ENCODE measurements at places on chromosomes 7 and 10.

DNA sequence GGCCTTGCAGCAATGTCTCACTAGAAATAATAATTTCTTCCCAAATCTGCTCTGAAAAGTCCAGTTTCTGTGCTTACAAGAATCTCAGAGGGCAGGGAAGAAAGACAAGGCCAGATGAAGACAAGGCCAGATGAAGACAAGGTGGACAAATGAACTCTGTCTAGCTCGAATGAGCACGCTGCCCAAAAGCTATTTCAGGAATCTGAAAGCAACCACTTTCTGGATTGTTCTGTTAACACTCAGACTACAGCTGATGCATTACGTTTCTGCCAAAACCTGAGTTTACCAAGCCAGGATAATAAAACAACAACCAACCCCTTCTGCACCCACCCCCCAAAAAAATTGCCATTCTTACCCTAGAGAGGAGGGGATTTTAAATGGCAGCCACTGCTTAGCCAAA, 1073.6 kb downstream of the SORCS3 start:
- no peak for DNase-seq

- no peak for DNase-seq
Measured at GRCh38 chr10:69453795-69454194, 2.5 kb downstream of the TSPAN15 start.

DNA sequence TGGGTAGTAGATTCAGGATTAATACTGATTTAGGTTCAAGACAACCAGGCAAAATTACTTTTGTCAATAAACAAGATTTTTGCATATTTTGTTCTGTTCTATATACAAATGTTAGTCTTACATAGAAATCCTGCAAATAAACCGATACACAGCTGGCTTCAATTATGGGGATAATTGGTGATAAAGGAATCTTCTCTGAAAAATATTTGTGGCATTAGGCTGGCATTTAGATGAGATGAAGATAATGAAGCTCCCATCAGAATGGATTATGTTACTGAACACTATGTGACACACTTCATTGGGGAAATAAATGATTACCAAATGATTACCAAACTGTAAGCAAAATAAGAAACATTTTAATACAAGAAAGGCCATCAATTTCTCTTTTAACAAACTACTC, 65.8 kb downstream of the NT5C2 start:
- DNase-seq = no peak

DNA sequence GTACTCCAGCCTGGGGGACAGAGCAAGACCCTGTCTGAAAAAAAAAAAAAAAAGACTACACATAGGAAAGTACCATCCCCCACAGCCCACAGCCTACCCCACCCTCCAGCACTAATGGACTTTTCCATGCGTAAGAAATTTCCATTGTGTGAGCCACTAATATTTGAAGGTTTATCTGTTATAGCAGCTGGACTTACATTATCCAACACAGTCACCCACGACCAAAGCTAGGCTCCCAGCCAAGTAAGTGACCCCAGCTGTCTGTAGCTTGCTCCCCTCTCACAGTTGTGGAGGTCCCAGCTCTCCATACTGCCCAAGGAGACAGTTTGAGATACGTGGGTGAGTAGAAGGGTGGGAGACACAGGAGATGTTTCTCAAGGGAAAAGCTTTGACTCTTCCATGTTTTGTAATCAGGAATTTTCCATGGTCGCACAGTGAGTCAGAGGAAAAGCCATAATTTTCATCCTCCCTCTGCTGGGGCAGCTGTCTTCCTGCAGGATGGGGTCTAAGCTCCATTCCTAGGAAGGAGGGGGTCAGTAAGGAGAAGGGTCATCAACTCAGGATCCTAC, 57.4 kb downstream of the CAV1 start:
- no peak for DNase-seq

DNA sequence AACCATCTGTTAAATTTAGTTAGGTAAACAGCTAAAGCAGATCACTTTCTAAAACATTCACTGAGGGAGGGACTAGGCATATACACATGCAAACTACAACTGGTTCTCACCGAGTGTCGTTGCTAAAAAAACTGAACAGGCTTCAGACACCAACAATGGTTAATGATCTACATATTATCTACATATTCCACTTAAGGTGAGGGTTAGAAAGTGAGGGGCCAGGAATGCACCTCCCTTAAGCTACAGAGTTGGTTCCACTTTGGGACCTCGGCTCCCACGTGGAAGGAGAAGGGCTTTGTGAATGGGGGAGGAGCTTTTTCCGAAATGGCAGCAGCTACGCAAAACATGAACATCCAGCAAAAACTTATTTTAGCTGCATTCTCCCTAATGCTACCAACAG, 5.8 kb downstream of the CTBP2 start:
- no peak for DNase-seq

DNA sequence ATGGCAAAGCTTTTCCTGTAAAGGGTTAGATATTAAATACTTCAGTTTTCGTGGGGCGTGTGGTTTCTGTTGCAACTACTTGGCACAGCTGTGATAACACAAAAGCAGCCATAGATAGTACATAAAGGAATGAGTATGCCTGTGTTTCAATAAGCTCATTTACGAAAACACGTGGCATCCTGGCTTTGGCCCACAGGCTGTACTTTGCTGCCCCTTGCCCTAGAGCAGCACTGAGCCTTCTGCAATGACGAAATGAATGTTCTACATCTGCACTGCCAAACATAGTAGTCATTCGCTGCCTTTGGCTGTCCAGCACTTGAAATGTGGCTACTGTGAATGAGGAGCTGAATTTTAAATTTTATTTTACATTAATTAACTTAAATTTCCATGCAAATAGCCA, 376.2 kb upstream of the TPK1 start:
- DNase-seq = no peak

- DNase-seq = peak; percentile 8
Measured at GRCh38 chr10:133441780-133442179, 12.0 kb upstream of the SCART1 start.

- DNase-seq = no peak
Measured at GRCh38 chr10:35505241-35505873, 99.8 kb upstream of the GJD4 start.

- DNase-seq = no peak
Measured at GRCh38 chr10:104284846-104285245, 15.9 kb downstream of the GSTO2 start.

DNA sequence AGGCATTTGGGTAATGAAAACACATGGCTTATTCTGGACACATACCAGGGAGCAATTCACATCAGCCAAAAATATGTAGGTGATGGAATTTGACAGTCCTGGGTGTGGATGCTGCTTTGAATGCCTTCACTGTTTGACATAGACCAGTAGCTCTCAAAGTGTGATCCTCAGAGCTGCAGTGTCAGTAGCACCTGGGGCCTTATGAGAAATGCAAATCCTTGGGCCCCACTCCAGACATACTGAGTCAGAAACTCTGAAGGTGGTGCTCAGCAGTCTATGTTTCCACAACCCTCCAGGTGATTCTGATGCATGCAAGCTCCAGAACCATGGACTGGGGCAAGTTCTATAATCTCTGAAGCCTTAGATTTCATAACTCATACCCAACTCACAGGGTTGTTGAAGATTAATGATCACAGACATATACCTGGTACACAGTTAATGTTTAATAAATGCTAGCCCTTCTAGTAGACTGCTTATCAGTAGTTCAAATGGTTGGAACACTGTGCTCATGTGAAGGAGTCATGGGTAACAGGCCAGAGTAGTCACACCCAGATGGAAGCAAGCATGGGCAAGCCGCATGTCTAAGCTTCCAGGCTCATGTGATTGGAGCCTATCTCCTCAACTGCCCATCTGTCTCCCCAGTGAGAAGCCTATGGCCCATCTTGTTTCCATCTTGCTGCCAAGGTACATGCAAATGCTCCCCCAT, 715.7 kb downstream of the GRID1 start:
- DNase-seq = peak; percentile 49

DNA sequence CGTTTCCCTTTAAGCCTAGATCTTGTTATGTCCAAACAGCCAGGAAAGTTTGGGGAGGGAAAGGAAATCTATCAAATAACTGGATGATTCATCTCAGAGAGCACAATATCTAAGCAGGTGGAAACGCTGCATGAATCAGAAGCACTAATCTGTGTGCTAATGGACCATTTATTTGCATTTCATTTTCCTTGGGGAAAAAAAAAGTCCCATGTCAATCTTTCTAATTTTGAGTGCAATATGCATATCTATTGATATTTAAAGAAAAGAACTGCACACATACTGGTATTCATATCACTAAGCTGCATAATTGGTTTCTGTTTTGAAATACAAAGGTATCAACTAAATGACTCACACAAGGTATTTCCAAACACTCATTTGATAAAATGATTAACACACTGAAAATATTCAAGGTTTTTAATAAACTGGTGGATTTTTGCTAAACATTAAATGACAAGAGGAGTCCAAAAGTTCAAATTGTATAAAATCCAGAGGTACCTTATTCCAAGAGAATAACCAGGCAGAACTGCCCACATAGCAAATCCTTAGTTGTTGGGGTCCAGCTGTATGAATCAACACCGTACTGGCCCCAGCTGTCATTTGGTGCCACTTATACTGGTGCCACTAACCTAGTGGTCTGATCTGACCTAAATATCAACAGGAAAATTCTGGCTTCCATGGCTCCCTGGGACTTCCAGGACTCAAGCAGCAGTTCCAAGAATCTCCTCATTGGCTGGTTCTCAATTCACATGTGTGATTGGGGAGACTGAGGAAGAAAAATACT, 122.2 kb upstream of the SP4 start:
- no peak for DNase-seq

GRCh38 chr7:72057231-72057630, 354.9 kb downstream of the CALN1 start:
- DNase-seq = no peak

- DNase-seq = no peak
Measured at GRCh38 chr10:17586821-17587234, 30.3 kb downstream of the HACD1 start.

- DNase-seq = peak; percentile 44
Measured at GRCh38 chr10:70296406-70296899, 12.6 kb upstream of the NPFFR1 start.

DNA sequence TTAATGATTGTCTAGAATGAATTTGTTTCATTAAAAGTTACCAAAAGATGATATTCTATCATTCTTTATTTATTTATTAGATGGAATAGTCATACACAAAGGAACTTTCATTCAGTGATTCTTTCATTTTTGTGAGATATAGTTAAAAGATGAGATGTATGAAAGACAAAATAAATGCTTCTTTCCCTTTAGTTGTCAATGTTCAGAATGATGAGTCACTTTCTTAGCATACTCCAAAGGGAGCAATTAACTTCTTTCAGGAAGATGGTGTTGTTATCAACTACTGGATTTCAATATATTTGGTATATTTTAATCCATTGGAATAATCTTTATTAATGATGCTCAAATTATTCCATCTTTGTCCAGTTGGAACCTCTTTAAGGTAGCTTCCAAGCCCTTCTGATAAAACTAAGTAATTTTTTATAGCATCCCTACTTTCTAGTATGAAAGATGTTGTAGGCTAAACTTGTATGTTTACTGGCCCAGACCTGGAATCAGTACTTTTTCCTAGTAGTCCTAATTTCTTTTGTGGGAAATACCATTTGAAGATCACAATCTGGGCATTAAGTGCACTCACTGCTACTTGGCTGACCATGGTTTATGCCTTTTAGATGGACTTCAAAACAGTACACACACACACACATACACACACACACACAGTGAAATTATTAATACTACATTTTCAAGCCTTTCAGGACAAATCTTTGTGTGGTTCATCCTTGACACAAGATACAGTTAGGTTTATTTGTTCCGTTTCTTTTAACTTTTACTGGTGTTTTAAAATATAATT, 2.5 kb downstream of the GIMAP7 start:
- no peak for DNase-seq

DNA sequence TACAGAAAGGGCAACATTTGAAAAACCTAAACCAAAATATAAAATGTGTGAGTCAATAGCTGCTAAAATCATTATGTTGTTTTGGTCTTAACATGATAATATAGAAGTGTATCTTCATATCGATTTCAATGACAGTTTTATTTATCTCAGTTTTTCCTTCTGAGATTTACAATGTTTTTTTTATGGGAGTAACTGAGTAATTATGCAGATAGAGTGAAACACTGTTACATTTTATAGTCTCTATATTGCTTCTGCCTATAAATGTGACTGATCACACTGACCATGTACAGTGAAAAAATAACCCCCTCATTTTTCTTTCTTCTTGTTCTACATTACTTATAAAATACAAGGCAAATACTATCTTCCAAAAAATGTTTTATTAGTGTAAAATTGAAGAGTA, 81.6 kb downstream of the ETV1 start:
- no peak for DNase-seq

GRCh38 chr7:64867863-64868440, 35.1 kb upstream of the ZNF273 start:
- peak; percentile 7 for DNase-seq

Measured in mucosa of gallbladder (tissue), 1 donor.